ENCODE measurements at places on chromosomes 11 and 22.

- no peak for DNase-seq
Observed at GRCh38 chr11:128985880-128986279, 43.2 kb upstream of the TP53AIP1 start.

DNA sequence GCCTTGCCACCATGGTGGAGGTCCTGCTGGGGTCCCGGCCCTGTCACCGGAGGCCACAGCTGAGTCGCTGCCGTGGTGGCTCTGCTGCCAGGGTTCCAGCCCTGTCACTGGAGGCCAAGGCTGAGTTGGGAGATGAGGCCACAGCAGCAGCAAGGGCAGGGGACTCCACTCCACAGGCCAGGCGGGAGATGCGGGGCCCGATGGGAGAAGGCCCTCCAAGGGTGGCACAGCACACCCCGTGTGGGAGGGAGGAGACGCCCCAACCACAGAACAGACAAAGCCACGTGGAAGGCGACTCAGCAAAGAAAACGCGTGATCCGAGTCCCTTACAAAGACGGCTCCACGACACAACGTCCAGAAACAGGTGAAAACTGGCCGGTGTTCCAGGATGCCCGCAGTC is 159.3 kb downstream of the BRD1 start:
- no peak for DNase-seq

DNA sequence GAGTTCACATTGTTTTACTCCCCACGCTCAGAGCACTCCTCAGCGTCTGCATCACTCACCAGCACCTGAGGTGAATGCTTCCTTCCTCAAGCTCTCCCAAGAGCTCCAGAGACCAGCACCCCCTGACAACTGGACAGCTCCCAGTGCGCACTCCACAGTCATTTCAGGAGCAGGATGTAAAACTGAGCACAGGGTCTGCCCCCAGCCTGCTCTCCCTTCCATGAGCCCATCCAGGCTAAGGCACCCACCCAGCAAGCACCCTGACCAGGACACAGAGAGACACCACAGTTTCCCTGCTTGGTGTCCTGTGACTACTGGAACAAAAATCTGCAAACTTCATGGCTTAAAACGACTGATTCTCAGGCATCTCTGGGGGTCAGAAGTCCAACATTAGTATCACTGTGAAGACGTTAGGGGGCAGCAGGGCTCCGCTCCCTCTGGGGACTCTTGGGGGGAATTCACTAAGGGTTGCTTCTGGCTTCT is 3.3 kb downstream of the SCGB1D2 start:
- no peak for DNase-seq

DNA sequence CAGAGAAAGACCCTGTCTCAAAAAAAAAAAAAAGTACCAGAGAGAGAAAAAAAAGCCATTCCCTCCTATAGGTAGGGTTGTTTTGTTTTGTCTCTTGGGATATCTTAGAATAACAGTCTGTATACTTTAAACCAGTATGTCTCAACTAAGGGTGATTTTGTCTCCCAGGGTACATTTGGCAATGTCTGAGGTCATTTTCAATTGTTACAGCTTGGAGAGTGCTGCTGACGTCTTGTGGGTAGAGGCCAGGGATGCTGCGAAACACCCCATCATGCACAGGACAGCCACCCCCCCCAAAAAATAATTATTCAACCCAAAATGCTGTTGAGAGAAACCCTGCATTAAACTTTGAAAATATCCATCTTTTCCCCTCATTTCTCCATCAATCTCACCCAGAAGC is 56.1 kb upstream of the CRTAM start:
- DNase-seq: no peak

- no peak for DNase-seq
Observed at GRCh38 chr22:18995327-18995711, 59.2 kb upstream of the PRODH start.

- DNase-seq: no peak
Observed at GRCh38 chr11:17700991-17701390, 18.4 kb upstream of the MYOD1 start.

DNA sequence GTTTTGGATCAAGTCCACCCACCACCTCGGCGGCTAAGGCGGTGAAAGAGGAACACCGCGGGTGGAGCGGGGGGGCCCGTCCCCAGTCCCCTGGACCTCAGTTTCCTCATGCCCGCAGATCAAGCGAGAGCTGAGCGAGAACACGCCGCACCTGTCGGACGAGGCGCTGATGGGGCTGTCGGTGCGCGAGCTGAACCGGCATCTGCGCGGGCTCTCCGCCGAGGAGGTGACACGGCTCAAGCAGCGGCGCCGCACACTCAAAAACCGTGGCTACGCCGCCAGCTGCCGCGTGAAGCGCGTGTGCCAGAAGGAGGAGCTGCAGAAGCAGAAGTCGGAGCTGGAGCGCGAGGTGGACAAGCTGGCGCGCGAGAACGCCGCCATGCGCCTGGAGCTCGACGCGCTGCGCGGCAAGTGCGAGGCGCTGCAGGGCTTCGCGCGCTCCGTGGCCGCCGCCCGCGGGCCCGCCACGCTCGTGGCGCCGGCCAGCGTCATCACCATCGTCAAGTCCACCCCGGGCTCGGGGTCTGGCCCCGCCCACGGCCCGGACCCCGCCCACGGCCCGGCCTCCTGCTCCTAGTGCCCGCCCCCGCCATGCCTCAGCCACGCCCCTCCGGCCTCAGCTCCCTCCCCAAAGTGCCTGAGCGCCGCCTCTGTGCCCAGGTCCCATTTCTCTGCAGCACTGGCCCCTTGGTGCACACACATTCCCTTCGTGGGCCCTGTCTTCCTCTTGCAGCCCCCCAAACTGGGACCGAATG is 12.7 kb downstream of the MAFF start:
- no peak for DNase-seq

- no peak for DNase-seq
Observed at GRCh38 chr11:75386942-75387630, 12.2 kb upstream of the RPS3 start.
